ENCODE measurements at places on chromosomes 5 and 9.

- DNase-seq = no peak
Observed at GRCh38 chr5:141657937-141658545, 6.8 kb upstream of the FCHSD1 start.

DNA sequence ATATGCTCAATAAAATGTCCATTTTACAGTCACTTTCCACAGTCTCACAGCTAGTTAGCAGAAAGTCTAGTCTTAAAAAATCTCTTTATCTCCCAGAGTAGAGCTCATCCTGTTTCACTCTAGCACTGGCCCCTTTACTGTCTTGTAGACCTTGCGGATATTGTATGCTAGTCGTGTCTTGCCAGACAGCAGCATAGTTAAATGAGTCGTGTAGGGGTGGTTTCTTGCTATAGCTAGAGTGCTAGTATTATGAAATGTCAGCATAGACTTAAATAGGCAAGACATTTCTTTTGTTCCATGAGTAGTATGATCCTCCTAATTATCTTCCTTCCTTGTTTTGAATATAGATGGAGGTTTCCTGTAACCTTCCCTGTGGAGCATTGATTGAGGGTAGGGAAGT, 77.4 kb downstream of the C7 start:
- no peak for DNase-seq

DNA sequence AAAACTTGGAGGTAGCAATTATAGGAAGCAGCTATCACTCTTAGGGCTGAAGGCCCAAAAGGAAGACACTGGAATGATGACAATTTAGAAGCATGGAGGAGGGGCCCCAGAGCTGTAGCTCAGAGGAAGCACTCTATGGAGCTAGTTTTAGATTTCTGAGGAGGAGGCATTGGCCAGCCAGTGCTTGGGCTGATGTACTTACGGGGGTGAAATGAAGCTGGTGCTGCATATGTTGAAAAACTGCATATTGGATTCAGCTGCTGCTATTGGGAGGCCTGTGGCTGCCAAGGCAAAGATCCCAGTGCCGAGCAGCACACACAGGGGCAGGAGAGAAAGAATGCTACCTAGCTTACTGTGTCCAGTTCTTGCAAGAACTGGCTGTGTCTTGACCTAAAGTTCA, 53.9 kb upstream of the HMHB1 start:
- DNase-seq = no peak

GRCh38 chr9:12955510-12956163, 180.8 kb downstream of the LURAP1L start:
- no peak for DNase-seq

DNA sequence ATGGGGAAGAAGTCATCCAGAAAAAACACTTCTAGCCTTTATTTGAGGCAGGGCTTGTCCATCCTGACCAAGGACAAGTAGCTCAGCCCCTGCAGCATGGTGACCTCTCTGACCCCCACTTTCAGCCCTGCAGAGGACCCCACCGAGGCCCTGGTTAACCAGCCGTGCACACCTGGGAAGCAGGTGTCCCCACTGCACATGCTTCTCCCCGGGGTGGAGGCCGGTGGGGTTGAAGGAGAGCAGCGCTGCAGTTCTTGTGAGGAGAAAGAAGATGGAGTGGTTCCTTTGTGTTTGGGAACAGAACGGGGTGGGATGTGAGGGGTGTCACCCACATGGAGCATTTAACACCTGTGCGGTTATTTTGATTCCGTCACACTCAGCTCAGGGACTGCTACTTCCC, 21.1 kb upstream of the ZBTB34 start:
- no peak for DNase-seq

DNA sequence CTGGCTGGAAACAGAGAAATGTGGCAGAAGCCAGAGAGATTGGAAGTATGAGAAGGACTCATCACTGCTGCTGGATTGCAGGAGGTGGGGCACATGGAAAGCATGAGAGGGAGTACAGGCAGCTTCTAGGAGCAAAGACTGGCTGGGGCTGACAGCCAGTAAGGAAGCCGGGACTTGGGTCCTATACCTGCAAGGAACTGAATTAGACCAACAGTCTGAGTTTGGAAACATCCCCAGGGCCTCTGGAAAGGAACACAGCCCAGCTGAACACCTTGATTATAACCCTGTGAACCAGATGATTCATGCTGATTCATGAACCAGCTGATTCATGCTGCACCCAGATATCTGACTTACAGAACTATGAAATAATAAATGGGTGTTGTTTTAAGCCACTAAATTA, 93.4 kb downstream of the OSTF1 start:
- DNase-seq = no peak

GRCh38 chr5:175826980-175827379, 44.4 kb upstream of the CPLX2 start:
- no peak for DNase-seq

- DNase-seq = no peak
Observed at GRCh38 chr9:130022566-130023143, 20.3 kb downstream of the FNBP1 start.

GRCh38 chr5:134111741-134112647, 2.5 kb upstream of the TCF7 start:
- no peak for DNase-seq

- DNase-seq = no peak
Observed at GRCh38 chr9:113598451-113598850, 134.9 kb downstream of the RGS3 start.

GRCh38 chr5:42381973-42382372, 41.3 kb upstream of the GHR start:
- DNase-seq = no peak

DNA sequence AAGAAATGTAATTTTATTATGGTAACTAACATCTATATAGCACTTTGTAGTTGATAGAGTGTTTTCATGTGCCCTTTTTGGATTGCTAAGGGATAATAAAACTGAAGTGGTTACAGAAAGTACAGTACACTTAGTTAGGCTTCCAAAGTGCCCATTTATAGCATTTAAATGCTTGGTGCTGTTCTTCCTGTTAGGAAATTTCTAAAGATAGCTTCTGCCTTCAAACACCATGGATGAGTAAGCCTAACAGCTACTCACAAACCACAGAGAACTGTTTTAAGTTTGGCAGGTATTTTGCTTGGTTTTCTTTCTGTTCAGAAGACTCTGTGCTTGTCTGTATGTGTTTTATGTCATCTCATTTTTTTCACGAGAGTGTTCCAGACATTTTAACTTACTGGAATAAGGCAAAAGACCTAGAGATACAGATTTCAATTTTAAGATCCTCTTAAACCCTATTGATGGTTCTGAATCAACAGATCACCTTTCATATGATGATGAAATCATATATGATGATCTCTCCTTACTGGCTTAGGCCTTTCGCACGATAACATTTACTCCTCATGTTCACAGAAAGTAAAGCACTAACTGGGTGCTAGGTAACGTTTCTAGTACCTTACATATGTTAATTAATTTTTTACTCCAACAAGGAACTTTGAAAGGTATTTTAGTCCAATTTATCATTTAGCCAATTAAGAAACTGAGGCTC, 4.4 kb downstream of the RIMOC1 start:
- no peak for DNase-seq

DNA sequence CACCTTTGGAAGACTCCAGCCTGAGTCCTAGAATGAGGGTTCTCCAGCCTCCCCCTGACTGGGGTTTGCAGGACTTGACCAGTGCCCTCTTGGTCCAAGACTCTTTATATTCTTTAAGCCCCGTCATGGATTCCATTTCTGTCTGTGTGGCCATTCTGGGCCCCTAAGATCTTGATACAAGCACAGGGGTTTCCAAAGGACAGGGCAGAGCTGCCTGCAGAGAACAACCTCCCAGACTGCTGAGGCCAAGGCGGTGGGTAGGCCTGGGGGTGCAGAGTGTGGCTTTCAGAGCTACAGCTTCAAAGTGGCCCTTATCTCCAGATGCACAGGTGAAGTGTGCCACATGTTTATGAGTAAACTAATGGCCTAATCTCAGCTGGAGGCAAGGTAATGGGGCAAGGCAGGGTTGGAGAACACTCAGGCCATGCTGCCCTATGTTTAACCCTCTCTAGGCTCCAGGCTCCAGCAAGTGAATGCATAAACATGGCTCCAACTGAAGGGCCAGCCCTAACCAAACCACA, 32.1 kb downstream of the FOXI1 start:
- DNase-seq = no peak

GRCh38 chr9:75186767-75187380, 98.6 kb downstream of the OSTF1 start:
- no peak for DNase-seq

- DNase-seq = no peak
Observed at GRCh38 chr5:128766406-128766805, 198.9 kb upstream of the SLC27A6 start.

DNA sequence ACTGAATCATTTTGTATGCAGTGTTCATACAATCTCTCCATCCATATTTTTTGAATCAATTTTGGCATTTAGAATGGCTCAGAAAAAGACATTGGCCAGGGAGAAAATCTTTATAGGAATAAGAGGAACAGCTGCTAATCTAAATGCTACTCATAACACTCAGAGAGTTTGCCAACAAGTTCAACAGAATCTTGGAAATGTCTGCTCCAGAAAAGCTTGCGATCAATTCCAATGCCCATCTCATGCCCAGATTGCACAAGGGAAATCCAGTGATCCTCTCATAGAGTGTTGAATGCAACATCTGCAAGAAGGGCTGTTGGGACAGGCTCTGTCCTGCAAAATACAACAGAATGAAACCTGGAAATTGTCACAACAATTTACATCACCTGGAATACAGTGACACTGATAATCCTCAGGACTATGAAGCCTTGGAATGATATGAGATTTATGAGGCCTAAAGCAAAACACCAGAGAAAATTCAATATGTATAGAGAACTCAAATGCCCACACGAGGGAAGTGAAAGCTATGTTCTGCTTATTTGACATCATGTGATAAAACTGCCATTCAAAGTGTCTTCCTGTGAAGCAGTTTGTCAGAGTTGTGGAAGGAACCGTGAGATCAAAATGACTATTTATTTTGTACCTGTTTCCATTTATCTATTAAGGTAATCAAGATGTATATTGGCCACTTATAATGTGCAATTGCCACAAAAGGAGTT, 190.1 kb downstream of the PARP8 start:
- peak; percentile 38 for DNase-seq

- no peak for DNase-seq
Observed at GRCh38 chr5:113042491-113043243, 66.1 kb downstream of the DCP2 start.

DNA sequence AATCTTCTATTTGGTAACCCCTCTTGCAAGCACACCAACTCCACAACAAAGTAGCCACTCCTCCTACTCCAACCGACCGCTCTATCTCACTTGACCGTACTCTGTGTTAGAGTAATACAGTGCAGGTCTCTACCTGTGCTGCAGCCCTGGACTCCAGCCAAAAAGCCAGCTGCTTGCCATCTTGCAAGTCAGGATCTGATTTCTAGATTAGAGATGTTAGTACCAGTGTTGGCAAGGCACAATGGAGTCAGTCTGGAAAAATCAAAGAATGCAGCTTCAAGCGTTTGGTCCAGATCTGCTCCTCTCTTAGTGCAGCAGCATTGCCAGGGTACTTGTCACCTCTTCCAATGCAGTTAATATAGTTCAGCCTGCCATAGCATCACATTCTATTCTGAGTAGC, 477.6 kb downstream of the ZSWIM6 start:
- no peak for DNase-seq

DNA sequence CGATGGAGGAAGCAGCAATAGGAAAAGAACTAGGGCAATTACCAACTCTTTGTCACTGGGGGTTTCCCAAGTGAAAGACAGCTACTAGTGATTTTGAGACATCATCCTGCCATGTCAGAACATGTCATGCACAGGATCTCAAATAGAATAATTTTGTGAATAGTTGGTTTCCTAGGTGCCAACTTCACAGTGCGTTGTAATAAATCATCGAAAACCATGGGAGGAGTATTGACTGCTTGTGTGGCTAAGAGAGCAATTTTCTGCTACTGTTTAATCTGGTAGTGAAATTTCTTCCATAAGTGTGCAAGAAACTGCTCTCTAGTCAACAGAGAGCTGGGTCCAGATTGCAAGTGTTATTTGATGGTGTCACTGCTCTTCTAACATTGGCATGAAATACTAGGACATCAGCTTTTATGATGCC, 168.6 kb downstream of the NNT start:
- no peak for DNase-seq

DNA sequence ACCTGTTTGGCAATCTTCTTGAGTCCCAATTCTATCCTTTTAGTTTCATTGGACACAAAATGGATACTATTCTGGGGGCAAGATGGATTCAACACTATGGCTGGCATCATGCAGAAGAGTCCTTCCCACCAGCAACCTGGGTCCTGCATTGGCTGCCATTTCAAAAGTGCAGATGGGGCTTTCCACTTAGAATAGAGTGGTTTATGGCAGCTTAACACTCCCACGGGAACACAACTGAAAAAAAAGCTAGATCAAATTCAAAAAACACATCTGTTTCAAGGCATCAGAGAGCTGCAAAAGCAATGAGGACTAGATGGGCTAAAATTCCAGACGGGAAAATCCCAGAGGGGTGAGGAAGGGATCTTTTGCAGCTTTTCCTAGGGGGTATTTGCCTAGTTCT, 11.2 kb upstream of the HMHB1 start:
- no peak for DNase-seq

- no peak for DNase-seq
Observed at GRCh38 chr5:131282235-131282634, 18.4 kb downstream of the CDC42SE2 start.

- DNase-seq = no peak
Observed at GRCh38 chr5:153562189-153562588, 71.7 kb downstream of the GRIA1 start.

DNA sequence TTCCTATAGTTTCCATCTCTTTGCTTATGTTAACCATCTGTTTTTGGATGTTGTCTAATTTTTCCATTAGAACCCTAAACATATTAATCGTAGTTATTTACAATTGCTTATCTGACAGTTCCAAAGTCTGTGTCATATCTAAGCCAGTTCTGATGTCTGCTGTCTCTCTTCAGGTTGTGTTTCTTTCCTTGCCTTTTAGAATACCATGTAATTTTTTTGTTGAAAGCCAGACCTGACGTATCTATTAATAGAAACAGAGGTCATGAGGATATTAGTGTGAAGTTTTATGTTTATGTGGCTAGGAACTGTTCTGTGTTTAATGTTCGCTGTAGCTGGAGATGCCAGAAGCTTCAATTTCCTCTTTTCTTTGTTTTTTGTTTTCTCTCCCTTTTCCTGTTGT, 52.2 kb downstream of the ZNF618 start:
- DNase-seq = no peak

DNA sequence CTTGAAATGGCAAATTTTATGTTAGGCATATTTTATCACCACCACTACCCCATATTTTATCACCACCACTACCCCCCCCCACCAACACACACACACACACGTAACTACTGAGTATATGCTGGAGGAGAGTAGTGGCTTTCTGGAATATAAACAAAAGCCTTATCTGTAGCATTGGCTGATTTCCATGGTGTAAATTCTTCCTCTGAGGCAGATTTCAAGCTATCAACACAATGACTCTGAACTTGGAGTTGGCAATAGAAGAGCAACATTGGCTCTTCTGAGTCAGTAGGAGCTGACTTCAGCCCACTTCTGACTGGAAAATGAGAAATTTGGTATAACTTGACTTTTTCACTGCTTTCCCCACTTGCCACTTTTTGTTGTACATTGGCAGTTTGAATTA, 143.0 kb downstream of the CAVIN4 start:
- DNase-seq = no peak

GRCh38 chr5:180090769-180091546, 19.4 kb upstream of the RNF130 start:
- DNase-seq = peak; percentile 55
